ENCODE measurements at places on chromosomes 11 and 22. TPM values are rescaled to one million over a fixed set of nuclear protein-coding genes. Genes with fewer than 3 reads are reported as not detected.

Gene CHCHD10
- 1.0 TPM for total RNA-seq

Gene FLRT1
- 0.09 TPM for total RNA-seq

Gene LARGE1
- total RNA-seq, result 11.2 TPM

Gene TIMM8B
- 67.6 TPM for total RNA-seq

Gene IL17REL
- total RNA-seq, result not detected

Measured in bronchial smooth muscle cell (primary cell).